ENCODE measurements at places on chromosomes 6 and 20.

- no peak for DNase-seq
Observed at GRCh38 chr20:22180244-22180643, 404.1 kb downstream of the FOXA2 start.

DNA sequence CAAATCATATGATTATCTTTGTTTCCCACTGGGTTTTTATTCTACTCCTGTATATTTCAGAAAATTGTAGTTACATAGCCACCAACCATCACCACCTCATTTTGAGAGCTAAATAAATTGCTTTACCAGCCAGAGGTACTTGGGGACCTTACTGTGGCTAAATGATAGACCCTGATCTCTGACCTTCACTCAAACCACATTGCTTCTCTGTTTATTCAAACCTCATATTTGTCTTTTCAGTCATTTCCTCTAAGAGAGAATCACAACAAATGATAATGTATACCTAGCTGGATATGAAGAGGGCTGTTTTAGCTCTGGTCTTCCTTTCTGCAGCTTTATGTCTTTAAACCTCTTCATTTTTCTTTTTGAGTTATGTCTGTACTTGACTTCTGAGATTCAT lies 142.8 kb downstream of the ADGB start:
- no peak for DNase-seq

DNA sequence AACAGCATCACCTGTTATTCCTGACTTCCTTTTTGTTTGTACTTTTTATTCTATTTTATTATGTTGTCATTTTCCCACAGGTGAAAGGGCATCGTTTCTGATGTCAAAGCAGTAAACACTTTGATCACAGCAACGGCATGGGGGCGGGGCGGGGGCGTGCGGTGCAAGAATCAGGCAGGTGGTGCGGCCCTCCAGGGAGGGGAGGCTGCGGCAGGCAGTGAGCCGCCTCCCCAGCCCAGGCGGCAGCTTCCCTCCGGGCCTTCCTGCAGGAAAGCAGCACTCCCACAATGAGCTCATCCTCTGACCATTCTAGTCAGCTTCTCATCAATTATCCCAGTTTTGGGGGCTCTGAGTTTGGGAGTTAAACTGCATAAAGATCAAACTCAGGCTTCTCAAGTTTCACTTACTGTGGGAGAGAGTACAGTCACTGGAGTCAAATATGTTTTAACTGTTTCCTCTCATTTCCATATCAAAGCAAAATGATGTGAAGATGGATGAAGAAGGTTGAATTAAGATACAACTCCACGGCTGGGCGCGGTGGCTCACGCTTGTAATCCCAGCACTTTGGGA lies 608.4 kb upstream of the AGPAT4 start:
- no peak for DNase-seq

DNA sequence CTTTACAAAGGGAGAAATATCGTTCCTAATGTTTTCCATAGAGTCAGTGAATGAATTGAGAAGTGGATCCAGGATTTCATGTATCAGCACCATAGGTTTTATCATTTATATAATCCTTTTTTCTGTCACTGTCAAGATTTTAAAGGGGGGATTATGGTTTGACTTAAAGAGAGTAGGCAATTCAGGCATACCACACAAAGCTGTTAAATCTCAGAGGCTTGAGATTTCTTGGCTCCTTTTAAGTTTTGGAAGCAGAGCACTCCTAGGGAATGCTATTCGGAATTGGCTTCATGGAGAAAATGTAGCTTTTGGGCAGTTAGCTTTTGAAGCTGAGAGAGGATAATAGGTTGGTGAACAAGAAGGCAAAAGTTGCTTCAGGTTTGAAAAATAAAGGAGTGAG lies 274.7 kb downstream of the SOX4 start:
- DNase-seq, result no peak

DNA sequence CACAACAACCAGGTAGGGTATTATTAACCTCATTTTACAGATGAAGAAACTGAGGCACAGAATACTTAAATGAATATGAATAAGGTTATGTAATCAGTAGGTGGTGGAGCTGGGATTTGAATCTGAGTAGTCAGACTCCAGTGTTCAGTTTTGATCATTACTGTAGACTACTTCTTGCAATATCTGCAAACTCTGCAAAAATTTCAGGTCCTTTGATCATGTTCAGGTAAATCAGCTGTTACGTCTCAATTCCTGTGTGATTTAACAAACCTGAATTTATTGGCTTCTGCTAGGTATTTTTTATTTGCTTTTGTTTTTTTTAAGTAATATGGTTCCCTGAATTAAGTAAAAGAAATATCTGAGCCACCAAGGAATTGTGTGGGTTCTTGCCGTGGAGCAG lies 70.7 kb upstream of the NOTCH4 start:
- DNase-seq, result no peak

DNA sequence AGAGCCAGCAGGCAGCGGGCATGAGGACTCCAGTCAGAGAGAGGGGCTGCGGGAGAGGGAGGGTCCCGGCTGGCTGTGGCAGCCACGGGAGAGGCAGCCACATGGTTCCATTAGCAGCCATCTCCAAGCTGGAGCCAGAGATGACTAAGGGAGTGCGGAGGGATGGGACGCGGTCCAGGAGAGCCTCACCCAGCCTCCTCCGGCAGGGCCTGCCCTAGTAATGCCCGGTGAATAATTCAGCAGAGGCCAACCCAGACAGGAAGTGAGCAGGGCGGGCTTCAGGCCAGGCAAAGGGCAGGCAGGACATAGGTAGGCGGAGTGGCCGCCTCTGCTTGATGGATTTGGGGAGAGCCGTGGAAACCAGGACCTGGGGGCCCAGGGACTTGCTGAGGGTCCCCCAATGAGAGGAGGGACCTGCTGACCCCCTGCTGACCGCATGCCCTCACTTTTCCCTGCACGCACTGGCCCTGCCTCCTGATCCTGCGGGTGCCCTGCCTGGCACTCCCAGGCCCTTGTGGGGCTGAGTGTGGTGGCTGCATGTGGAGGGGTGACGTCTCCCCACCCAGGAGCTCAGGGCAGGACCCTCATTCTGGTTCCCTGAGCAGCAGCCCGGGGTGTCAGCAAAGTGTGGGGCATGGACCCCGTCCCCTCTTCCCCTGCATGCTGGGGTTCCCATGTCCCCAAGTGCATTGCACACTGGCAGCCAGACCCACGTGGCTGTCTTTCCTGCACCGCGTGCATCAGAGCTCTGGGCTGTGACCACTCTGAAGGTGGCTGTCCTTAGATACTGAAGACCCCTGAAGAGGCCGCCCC lies 51.8 kb upstream of the SLCO4A1 start:
- no peak for DNase-seq

DNA sequence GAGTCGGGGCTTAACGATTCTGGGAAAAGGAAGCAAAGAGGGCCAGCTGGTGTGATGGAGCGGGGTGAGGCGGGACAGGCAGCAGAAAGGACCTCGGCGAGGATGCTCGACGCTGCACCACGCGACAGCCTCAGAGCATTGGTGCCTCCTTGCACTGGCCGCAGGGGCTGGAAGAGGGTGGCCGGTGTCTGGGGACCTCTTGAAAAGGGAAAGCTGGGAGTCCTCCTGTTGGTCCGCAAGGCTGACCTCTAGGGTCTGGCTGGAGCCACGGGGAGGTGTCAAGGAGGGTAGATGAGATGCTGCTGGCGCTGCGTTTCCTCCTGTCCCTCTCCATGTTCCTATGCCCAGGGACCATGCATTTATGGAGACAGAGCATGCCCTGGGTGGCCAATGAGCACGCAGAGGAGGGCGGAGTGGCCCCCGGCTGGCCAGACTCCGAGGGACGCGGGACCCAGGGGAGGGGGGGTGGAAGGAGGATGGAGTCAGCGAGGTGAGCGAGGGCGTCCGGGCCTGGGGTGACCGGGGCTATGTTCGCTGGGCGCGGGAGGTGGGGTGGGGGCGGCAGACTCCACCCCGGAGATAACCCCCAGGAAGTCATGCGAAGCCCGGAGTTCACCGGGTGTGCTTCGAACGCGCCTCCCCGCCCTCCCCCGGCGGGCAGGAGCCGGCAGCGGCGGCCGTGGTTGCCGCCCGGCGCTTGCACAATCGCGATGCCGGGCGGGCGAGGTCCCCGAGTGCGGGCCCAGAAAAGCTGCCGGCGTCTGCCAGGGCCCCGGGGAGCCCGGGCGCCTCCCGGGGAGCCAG lies at the start of gene CYP24A1:
TSS of gene CYP24A1 (minus strand) at position 334 of the 804 bp plus-strand sequence. CDS start 407 bp downstream, outside the sequence.
- no peak for DNase-seq

GRCh38 chr20:24683676-24684075 lies 214.2 kb downstream of the SYNDIG1 start:
- DNase-seq, result no peak

DNA sequence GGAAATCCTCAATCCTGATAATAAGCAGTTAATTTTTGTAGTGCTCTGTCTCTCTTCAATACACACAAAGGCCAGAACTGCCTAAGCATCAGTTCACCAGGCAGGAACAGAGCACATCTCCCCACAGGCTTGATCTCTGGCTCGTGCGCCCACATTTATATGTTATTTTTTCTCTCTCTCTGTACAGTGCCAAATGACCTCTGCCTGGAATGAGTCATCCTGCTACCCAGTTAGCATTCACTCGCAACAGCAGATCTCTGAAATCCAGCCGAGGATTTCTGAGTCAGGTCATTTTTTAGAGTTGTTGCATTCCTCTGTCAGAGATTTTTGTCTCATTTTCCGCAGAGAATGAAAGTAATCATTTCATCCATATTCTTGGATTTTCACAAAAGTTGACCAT lies 107.1 kb downstream of the COL12A1 start:
- DNase-seq, result peak; percentile 28

DNA sequence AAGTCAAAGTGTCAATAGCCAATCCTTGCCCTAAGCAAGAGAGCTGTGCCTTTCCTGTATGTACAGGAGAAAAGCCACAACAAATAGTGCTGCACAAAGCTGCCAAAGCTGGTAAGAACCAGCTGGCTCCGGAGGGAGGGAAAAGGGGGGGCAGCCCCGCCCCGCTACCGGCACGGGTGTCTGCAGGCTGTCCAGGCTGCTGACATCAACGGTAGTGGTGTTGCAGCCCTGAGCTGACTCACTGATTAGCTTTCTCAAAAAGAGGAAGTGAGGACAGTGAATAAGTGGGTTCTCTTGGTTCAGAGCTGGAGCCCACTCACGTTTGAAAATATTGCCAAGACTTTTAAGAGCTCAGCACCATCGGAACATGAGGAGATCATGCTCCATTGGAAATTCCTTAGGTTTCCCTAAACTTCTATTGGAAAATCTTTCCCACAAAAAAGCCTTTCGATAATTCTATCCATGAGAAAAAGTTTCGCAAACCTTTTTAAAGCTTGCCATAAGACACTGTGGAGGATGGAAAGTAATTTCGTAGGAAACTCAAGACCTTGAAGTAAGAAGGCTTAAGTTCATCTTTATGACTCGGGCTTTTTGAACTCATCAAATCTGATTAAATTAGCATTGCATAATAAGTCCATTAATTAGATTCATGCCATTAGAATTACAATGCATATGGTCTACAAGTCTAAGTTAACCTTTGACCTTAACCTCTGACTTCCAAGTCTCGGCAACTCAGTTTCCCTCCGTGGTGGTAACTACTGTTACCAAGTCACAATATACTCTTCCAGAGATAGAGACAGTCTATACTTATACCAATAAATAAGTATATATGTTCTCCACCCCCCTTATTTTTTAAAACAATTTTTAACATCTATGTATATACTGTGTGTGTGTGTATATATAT lies 67.0 kb downstream of the TNFRSF21 start:
- peak; percentile 93 for DNase-seq

GRCh38 chr20:22320245-22320915 lies 264.0 kb downstream of the FOXA2 start:
- DNase-seq, result no peak

DNA sequence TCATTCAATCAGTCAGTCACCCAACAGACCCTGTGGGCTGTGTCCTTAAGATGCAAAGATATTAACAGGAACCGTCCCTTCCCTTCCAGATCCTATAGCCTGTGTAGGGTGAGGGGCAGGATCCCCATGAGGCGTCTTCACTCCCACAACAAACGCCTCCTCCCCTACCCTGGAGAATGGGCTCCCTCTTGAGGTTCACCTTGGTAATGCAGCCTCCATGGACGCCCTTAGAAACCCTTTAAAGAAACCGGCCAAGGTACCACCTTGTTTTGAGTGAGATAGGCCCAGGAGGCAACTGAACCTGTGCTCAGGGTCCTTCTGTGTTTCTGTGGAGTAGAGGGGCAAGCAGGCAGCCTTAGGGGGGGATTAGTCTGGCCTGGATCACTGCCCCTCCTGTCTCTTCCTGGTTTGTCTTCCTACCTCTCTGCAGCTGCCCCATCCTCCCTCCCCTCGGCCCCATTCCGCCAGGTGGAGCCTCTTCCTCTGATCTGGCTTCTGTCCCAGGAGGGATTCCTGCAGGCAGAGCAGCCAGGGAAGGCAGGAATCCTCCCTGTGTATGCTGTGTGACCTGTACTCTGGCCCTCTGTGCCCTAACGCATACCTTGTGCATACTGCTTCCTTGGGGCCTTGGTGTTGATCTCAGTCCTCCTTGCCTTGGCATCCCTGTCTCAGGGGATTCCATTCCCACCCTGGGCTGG lies 6.6 kb upstream of the GUCA1A start:
- peak; percentile 78 for DNase-seq

GRCh38 chr6:168314948-168315347 lies 4.6 kb downstream of the DACT2 start:
- peak; percentile 51 for DNase-seq

- no peak for DNase-seq
Observed at GRCh38 chr6:99458319-99458718, 33.2 kb upstream of the PNISR start.

DNA sequence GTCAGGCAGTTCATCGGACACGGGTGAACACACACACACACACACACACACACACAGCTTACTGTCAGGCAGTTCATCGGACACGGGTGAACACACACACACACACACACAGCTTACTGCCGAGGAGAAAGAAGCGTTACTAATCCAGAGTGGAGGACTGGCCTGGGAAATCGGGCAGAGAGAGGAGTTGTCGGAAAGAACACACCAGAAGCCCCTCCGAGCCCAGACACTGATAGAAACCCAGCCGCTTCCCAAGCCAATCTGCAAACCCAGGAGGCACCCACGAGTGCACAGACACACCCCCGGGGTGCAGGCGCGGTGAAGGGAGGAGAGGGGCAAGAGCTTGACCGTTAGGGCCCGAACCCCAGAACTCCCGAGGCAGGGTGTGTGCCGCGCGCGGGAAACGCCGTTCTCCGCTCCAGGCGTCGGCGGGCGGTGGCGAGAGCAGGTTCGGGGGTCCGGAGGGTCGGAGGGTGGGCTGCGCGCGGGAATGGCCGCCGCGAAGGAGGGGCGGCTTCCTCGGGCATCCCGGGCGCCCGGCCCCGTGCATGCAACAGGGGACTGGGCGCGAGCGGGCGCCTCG lies 636 bp downstream of the ELOVL2 start:
- no peak for DNase-seq

- no peak for DNase-seq
Observed at GRCh38 chr6:142345261-142345660, 43.5 kb downstream of the ADGRG6 start.

DNA sequence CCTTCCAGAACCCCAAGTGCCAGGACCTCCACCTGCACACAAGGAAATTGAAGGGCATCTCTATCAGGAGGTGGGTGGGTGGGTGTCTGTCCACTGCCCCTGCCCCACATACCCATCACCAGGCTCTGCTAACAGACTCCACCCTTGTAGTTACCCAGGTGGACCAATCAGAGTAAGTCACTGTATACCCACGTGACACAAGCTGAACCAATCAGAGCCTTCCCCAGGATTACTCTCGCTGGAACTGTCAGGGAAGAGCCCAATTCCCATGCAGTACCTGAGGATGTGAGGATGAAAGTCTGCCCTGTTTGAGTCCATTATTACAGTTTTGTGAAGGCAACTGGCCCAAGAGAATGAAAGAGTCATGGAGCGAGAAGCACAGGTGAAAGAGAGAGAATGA lies 4.2 kb downstream of the OCSTAMP start:
- no peak for DNase-seq

- DNase-seq, result no peak
Observed at GRCh38 chr6:111823831-111824607, 49.2 kb downstream of the FYN start.
